ENCODE measurements at places on chromosomes 3 and 15. TPM values are rescaled to one million over a fixed set of nuclear protein-coding genes. Genes with fewer than 3 reads are reported as not detected.

Gene GALK2
- total RNA-seq, result 52.4 TPM

Gene POPDC2
- total RNA-seq, result 0.40 TPM

Gene FAM3D
- total RNA-seq, result not detected

Gene GRIP2
- not detected for total RNA-seq

Gene BSN
- total RNA-seq, result not detected
